ENCODE measurements at places on chromosomes 13 and 19.

DNA sequence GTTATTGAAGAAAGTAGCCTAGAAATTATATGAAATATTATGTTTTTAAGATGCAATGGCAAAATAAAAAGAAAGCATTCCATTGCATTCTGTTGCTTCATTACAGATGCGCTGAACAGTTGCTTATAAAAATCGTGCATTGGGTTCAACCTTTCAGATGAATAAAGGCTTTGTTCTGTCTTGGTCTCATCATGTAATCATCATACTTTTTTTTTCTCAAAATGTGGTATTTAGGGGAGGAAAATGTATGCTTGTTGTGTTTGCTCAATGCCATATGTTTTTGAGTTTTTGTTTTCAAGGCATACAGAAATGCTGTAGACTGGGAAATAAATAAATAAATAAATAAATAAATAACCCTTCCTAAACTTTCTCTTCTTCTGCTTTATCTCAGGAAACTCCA lies 1.1 kb upstream of the MBNL2 start:
- no peak for DNase-seq

DNA sequence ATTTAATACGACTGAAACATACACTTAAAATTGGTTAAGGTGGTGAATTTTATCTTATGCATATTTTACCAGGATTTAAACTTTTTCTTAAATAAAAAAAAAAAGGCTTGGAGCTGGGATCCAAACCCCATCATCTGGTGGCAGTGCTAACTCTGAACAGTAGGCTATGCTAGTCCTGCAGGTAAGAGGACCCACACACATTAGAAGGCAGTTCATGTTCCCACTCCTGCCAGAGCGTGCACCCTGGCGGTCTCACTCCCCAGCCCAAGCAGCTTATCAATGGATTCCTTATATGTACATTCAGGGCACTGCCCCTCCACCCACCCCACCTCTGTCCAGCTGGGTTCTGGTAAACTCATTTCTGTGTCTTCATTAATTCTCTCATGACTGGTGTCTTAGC lies 31.3 kb upstream of the CEBPA start:
- DNase-seq = no peak

- no peak for DNase-seq
Observed at GRCh38 chr13:59774491-59774971, 389.2 kb downstream of the DIAPH3 start.

DNA sequence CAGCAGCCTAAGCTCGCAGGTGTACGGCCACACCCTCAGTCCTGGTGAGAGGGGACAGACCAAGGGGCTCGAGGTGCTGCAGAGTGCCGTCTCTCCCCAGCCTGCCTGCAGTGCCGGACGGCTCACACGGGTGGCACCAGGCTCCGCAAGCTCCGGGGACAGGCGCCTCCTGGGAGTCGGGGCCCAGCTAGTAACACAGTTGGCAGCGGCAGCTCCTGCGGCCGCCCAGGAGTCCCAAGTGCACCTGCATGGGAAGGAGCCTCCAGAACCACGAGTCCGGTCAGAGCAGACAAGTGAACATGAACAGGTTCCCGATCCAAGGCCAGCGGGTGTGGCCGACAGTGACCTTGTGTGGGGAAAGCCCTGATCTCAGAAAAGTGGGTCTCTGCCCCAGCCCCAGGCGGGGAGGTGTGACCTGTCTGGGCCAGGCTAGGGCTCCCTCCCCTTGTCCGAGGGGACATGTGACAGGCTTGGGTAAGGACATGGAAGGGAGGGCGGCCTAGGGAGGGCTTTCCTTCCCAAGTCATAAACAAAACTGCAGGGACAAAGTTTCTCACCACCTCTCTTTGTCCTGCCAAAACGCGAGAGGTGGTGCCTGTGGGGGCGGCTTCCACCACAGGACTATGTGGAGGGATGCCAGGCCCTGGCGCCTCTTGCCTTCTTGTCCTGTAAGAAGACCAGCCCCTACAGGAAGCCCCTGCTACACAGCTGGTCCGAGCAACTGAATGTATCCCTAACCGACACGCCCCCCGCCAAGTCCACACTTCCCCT lies 46.5 kb downstream of the MLLT1 start:
- DNase-seq = no peak

- no peak for DNase-seq
Observed at GRCh38 chr19:33282036-33282671, 20.2 kb downstream of the CEBPA start.

Data from activated effector memory CD4-positive, alpha-beta T cell treated with Interleukin-2 at 50 U/mL for 16 hours (primary cell).